Transverse colon (tissue), 4 donors: ENCODE measurements at places on chromosomes 4 and X. TPM values are rescaled to one million over a fixed set of nuclear protein-coding genes. Genes with fewer than 3 reads are reported as not detected.
A peak's percentile ranks its signal among the peaks of the same experiment; 100 is the strongest.

TMEM31 gene
- total RNA-seq = not detected

- DNase-seq = peak; percentile 57
These were observed 670.3 kb upstream of the FAM241A start for GRCh38 chr4:111475001-111475400.

- no peak for DNase-seq
These were observed 154.4 kb upstream of the KLF3 start for GRCh38 chr4:38509551-38509950.

- no peak for DNase-seq
These were observed 214.4 kb upstream of the KLF3 start for GRCh38 chr4:38449506-38450174.

- DNase-seq = no peak
These were observed 21.2 kb downstream of the CLGN start for GRCh38 chr4:140406292-140406691.

GRCh38 chr4:121061861-121062260 lies 10.5 kb downstream of the NDNF start:
- no peak for DNase-seq

- peak; percentile 19 for DNase-seq
These were observed 483.6 kb downstream of the BCOR start for GRCh38 chrX:39613997-39614679.

DNA sequence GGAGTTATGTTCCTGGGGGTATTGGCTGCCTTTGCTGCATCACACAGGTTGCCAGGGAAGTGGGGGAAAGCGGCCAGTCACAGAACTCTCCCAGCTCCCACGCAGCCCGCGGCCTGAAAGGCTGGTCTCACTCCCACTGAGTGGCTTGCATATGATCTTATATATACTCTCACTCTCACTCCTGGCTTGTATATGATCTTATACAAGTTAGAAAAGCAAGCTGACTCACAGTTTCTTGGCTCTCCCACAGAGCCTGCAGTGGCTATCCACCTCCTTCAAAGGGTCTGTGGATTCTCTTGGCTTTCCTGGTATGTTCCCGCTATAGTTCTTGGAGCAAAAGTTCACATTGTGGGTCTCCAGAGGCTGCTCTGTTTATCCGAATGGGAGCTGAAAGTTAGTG lies 833.5 kb upstream of the GALNTL6 start:
- no peak for DNase-seq

GRCh38 chr4:79852305-79852730 lies 220.7 kb downstream of the ANTXR2 start:
- DNase-seq = peak; percentile 9

DNA sequence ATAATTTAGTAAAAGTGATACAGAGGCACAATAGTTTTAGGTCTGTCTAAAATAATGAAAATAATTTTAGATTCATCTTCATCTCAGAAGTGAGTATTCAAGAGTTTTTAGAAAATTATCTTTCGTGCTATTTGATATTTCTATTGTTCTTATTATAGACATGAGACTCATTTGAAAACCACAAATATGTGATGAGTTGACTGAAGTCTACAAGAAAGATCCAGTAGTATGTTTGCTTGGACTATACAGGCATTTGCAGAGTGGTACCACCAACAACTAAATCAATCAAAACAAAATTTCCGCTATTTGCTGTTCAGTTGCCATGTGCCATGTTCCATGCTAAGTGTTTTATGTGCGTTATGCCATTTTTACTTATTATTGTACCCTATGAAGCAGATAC lies 1318.5 kb downstream of the STIM2 start:
- no peak for DNase-seq

GRCh38 chr4:7906171-7906701 lies 33.4 kb downstream of the AFAP1 start:
- no peak for DNase-seq

GRCh38 chr4:86443495-86443894 lies 83.6 kb upstream of the MAPK10 start:
- no peak for DNase-seq

GRCh38 chr4:124433500-124433899 lies 279.0 kb downstream of the ANKRD50 start:
- DNase-seq = no peak

FGFBP2 gene
- not detected for total RNA-seq

GRCh38 chrX:27445438-27445837 lies 17.7 kb downstream of the PPP4R3C start:
- DNase-seq = no peak

UGDH gene
- total RNA-seq = 367 TPM

DNA sequence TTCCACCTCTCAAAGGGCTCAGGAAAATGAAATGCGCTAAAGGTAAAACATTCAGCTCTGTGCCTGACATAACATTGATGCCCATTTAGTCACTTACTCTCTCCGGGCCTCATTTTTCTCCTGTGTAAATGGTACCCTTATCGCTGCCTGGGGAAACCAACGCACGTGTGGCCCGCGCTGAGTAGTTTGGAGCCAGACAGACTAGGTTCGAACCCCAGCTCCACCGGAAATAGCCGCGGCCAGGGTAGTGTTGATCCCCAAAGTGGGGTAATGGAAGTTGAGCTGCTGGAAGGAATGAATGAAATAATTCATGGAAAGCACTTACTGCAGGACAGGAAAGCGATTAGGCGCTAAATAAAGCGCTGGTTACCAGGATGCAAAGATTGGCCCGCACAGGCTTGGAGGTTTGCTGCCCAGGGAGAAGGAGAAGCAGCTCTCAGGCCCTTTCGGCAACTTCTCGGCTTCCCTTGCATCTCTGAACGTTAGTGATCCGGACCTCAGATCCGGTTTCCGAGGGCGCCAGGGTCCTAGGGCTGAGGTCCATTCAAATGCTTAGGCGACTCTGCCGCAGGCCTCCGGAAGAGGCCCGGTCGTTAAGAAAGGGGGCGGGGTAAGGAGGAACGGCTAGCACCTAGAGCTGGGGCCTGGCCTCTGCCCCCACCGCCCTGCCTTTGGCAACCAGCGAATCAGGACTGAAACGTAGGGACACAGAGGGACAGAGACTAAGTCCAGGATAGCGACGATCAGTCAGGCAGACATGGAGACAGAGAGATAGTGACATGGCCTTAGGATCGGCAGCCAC lies 13.3 kb downstream of the NKX3-2 start:
- DNase-seq = no peak

DNA sequence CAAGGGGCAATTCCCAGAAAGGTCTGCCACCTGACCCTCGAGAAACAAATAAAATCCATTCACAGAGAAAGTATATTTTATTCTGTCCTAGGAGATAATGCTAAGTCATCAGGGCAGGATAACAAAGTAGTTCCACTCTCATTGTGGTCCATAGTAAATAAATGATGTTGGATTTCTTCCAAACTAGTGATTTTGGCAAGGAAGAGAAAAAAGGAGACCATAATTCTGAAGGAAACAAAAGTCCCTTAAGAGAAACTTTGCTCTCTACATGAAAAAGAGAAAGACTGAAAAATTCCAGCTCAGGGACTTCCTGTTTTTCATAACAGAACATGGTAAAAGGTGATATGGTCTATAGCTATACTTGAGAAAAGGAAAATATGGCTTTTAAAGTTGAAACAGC lies 71.5 kb upstream of the DDX60 start:
- no peak for DNase-seq

DNA sequence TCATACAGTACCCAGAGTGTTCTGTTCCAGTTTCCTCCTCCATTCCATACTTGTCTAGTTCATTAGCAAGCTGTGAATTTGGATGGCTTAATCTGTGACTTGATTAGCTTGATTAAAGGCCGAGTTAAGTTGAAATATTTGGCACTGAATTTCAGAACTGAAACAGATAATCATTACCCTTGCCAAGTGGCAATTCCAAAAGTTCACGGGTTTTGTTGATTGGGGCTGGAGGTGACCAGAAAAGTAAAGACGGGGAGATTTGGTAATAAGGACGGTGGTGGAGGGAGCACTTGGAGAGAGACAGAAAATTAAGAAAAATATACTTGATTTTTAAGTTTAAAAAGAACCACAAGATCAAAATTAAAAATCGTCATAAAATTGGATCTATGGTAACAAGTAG lies 21.9 kb upstream of the KLHL2 start:
- DNase-seq = no peak
